Stimulated activated CD8-positive, alpha-beta memory T cell treated with anti-CD3 and anti-CD28 coated beads, Interleukin-4, amount 100 ng/mL, for 1 hour (primary cell): ENCODE measurements at places on chromosomes 1 and 21.

- no peak for DNase-seq
Observed at GRCh38 chr1:7931446-7931812, 9.2 kb downstream of the TNFRSF9 start.

GRCh38 chr21:26961698-26962097 lies 5.2 kb downstream of the ADAMTS5 start:
- no peak for DNase-seq

- DNase-seq: no peak
Observed at GRCh38 chr1:29253180-29253579, 16.9 kb downstream of the PTPRU start.

DNA sequence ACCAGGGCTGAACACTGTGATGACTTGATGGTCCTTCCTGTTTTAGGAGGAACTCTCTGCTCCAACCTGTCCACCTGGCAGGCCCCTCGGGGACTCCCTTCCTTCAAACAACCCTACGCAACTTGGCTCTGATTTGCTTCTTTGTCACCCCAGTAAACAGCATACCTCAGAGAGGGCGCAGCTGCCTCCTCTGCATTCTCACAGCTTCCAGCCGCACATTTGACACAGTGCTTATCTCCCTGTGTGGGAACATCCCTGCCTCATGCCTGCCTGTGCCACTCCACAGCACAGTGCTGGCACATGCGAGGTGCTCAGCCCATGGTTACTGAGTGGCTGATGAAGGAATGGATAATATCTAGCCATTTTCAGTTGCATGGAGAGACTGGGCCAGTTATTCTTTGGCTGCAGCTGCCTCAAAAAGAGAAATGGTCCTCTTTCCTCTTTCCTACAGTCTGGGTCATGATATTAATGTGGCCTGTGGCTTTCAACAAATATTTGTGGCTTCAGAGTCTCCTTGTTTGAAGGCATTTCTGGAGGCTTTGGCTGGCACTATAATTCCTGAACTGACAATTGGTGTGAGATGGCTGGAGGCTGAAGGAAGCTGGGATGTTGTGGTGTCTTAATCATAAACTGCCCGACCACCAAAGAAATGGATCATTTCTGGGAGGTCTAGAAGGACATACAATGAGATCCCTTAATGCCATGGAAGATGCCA lies 77.9 kb downstream of the TENT5C start:
- DNase-seq: no peak

- DNase-seq: no peak
Observed at GRCh38 chr1:118862755-118863154, 125.4 kb downstream of the TBX15 start.

GRCh38 chr1:184192796-184193195 lies 141.3 kb downstream of the TSEN15 start:
- DNase-seq: no peak

- no peak for DNase-seq
Observed at GRCh38 chr1:210855440-210855839, 278.5 kb downstream of the KCNH1 start.

- DNase-seq: no peak
Observed at GRCh38 chr1:96425382-96426129, 296.0 kb upstream of the PTBP2 start.
